ENCODE measurements at places on chromosomes 3 and 15.
A peak's percentile ranks its signal among the peaks of the same experiment; 100 is the strongest.

DNA sequence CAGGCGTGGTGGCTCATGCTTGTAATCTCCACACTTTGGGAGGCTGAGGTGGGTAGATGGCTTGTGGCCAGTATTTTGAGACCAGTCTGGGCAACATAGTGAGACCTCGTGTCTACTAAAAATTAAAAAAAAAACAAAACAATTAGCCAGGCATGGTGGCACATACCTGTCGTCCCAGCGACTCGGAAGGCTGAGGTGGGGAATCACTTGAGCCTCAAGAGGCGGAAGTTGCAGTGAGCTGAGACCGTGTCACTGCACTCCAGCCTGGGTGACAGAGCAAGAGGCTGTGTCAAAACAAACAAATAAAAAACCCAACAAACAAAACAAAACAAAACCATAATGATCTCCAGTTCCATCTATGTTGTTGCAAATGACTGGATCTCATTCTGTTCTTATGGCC lies 341.3 kb upstream of the CFAP20DC start:
- no peak for DNase-seq

DNA sequence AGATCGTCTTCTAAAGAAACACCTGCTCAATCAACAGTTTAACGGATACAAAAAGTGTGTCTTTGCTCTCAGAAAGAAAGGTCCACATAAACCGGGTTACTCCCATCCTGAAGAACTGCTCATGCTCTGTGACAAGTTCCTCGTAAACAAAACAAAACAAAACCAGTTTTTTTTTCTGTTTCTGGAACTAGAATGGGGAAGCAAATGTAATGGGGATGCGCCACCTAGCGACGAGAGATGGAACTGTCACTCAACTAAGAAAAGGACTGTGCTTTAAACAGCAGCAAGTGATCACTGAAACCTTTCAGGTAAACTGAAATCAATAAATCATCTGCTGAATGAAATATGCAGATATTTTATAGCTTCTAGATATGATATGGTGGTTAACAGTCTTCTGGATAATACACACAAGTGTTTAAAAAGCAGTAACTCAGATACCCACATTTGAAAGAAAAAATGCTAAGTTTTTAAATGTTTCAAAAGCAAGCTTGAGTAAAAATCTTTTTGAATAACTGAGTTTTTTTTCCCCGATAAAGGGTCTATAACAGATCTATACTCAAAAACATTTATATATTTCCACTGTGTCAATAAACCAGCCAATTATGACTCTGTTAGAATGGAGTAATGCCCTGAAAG lies 10.9 kb downstream of the TM2D3 start:
- peak; percentile 40 for DNase-seq

DNA sequence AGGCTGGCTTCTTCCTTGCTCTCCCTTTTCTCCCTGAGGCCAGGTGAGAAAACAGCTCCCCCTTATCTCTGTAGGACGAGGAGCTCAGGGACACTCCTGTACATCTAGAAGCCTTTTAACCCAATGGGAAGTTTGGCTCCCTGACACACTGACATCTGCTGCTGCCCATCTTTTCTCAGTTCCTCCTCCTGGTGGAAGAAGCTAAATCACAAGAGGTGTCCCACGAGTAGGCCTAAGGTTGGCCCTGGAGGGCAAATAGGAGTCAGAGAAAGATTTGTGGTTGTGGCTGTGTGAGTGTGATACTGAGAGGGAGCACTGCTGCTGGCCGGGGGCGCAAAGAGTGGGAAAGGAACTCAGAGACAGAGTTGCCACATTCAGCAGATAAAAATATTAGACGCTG lies 49.5 kb downstream of the ARHGAP31 start:
- DNase-seq, result no peak

DNA sequence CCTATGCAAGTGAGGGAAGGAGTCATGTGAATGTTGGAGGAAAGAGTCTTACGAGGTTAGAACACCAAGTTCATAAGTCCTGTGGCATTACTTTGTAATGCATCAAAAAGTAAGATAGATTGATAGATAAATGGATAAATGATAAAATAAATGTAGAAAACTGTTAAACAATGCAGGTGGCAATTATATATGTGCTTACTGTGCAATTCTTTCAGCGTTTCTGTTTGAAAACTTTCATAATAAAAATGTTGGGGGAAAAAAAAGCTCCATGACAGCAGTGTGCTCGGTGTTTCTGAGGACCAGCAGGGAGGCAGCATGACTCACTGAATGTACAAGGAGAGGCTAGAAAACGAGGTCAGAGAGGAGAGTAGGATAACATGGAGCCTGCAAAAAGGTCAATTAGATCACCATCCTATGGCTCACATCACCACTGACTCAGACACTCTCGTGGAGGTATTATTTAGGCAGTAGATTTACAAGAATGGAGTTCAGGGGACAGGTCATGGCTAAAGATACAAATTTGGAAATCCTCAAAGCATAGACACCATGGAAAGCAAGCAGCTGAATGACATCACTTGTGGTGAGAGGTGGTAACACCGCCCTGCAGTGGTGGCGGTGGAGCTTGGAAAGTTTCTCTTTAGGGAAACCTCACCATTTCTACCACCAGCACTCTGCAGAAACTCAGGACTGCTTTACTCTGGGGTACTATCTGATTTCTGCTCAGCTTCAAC lies 219.8 kb downstream of the CTNNB1 start:
- DNase-seq, result no peak

- DNase-seq, result no peak
Observed at GRCh38 chr15:84552896-84553295, 47.9 kb upstream of the ZSCAN2 start.

DNA sequence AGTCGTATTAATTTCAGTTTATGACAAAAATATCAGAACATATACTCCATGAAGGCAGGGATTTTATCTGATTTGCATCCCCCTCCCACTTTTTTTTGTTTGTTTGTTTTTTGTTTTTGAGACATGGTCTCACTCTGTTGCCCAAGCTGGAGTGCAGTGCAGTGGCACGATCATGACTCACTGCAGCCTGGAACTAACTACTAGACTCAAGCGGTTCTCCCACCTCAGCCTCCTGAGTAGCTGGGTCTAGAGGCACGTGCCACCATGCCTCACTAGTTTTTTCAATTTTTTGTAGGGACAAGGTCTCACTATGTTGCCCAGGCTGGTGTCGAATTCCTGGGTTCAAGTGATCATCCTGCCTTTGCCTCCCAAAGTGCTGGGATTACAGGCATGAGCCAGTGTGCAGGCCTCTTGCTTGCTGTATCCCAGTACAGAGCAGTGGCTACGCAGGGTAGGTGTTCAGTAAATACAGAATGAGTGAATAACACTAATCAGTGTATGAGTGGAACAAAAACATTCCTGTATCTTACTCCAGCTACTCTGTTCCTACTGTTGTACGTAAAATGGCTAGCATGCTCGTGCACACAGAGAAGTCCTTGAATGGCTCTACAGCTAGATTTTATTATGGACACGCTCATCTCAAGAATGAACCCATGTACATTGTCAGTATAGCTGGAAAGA lies 272.4 kb downstream of the FOXP1 start:
- no peak for DNase-seq

- DNase-seq, result no peak
Observed at GRCh38 chr3:114213292-114213626, 24.1 kb downstream of the ZNF80 start.

DNA sequence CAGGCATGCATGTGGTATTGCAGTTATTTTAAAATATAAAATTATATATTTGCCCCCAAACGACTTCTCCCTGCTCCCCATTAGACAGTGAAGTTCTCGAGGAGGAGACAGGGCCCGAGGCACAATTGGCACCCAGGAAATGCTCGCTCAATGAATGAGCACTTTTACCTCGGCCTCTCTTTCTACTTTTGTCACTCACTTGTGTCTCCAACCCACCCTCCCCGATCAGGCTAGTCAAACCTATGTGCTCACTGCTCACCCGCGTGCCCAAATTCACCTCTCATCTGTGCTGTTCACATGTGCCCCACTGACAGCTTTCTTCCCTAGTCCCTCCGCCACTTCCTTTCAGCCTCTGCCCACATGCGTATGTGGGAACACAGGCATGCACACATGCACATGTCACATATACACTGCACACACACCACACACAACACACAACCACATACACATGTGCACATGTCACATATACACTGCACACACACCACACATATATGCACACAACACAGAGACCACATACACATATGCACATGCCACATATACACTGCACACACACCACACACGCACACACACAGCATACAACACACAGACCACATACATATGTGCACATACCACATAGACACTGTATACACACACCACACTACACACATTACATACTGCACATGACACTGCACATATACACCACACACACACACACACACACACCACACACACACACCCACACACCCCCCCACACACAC lies 46.3 kb upstream of the DLG1 start:
- DNase-seq, result no peak

DNA sequence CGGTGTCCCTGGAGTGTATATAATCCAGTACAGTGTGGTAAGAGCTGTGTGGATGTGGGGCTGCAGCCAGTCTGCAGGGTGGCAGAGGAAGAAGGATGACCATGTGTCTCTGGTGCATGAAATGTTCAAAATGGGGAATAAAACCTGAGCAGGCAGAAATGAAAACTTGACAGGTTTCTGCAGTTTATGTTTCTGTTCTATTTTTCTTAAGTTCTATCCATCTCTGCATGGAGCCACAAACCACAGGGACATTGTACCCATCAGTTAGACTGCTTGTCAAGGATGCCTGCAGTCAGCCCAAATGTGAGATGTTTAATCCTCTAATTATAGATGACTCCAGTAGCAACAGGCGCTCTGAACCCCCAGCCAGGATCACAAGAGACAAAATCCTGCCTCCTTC lies 216.7 kb downstream of the IL20RB start:
- no peak for DNase-seq

- no peak for DNase-seq
Observed at GRCh38 chr15:101035611-101036010, 116.5 kb downstream of the LRRK1 start.

GRCh38 chr15:32649342-32649741 lies 7.8 kb downstream of the SCG5 start:
- peak; percentile 28 for DNase-seq

- DNase-seq, result no peak
Observed at GRCh38 chr15:37015035-37015434, 85.3 kb downstream of the MEIS2 start.

- DNase-seq, result no peak
Observed at GRCh38 chr3:188754267-188754666, 417.5 kb upstream of the TPRG1 start.

DNA sequence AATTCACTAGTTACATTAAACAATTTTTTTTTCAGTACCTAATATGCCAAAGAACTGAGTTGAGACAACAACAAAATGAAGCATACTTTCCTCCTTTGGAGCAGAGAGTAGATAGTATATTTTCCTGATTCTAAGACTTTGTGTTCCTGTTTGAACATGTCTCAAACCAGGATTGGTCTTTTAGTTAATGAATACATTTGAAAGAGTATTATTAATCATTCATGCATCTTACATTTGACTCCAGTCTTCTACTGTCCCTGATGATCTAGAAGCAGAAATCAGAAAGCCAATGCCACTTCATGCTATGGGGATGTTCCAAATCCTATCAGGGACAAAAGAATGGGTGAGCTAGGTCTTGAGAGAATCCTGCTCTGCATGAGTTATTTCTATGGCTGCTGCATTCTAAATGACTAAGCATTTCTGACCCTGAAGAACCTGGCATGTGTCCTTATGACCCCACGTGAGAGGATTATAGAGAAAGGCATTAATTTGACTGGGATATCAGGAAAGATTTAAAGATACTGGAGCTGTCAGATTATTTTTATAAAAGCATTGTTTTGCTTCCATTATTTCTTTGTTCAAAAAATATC lies 32.9 kb upstream of the MBNL1 start:
- no peak for DNase-seq
